ENCODE measurements at places on chromosomes 11 and 22. TPM values are rescaled to one million over a fixed set of nuclear protein-coding genes. Genes with fewer than 3 reads are reported as not detected.

GRCh38 chr11:134341805-134342571 lies 10.2 kb downstream of the GLB1L2 start:
- DNase-seq: peak; percentile 49

DNA sequence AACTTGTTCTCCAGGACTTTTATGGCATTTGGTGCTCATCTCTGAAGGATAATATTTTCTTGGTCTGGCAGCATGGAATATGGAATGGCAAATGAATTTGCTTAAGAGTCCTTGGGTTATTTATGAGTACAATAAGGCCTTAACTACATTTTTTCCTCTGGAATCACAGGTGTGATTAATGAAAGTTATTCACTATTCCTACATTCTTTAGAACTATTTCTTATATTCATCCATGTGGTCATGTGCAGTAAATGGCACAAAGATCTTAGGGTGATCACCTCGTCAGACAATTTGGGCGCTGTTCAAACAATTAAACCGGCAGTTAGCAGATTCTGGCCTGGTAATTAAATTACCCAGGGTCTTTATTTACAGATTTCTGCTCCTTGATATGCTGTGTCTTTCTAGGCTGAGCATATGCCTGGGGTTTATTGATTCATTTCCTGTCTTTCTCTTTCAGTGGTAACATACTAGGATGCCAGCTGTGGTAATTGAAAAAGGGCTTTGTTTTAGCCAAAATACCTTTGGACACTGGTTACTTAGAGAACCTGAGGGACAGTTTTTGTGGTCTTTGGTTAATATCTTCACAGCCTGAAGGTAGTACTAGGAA lies 31.6 kb downstream of the SIK2 start:
- no peak for DNase-seq

DNA sequence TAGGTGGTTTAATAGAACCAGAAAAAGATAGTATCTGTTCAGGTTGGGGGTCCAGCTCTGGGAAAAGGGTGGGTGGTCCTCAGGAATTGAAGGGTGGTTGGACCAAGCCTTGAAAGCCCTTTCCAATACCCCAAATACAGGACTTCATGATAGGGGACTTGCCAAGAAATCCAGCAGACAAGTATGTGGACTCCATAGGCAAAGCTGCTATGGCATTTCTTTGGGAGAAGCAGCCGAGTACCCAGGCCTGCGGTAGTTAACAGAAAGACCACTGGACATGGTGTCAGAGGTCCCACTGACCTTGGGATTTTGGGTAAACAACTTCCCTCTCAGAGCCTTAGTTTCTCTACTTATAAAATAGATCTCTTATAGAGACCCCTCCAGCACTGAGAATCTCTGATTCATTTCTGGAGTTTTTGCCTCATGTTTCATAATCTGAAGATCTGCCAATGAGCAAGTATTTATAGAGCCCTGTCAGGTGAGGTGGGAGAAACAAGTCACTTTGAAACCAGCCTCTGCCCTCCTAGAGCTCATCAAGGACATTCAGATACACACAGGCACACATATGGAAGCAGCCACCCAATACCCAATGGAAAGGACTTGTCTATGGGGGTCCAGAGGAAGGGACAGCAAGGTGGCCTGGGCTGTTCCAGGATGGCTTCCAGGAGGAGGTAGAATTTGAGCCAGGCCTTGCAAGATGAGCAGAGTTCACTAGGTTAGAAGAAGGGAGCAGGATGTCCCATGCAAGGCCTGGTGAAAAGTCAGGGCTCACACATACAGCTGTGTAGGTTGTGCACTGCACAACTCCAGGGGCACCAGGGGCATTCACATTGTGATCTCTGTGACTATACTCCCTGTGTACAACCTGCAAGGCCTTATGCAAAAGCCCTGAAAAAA lies 31.0 kb upstream of the ACCSL start:
- peak; percentile 67 for DNase-seq

- DNase-seq: no peak
Measured at GRCh38 chr22:30694640-30695350, at the start of gene OSBP2. OSBP2 (plus strand) TSS chr22:30694874; CDS start chr22:30694910, 36 bp downstream.

- DNase-seq: no peak
Measured at GRCh38 chr11:19832086-19832750, 119.6 kb downstream of the NAV2 start.

GRCh38 chr11:46437122-46437689 lies 45.6 kb upstream of the CHRM4 start:
- DNase-seq: no peak

GRCh38 chr22:32822179-32822877 lies 20.8 kb downstream of the TIMP3 start:
- no peak for DNase-seq

DNA sequence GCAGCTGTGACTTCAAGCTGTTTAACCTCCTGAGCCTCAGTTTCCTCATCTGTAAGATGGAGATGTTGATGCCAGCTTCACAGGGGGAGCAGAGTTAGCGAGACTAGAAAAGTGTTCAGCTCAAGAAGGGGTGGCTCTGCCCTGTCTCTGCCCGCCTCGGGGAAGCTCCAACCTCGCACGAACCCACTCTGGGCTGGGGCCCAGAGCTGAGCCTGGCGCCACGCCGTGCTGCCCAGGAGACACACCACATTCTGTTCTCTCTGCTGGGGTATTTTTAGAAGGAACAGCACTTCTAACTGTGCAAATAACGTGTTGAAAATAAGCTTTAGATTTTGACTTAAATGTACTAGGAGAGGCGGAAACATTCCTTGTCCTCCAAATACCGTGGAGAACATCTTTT lies 74.1 kb downstream of the PHF21B start:
- no peak for DNase-seq

- no peak for DNase-seq
Measured at GRCh38 chr11:61756452-61757212, 4.2 kb downstream of the MYRF start.

GRCh38 chr11:45518141-45518832 lies 147.1 kb downstream of the CHST1 start:
- no peak for DNase-seq

- DNase-seq: peak; percentile 76
Measured at GRCh38 chr22:22749167-22749758, 104.8 kb downstream of the GGTLC2 start.

DNA sequence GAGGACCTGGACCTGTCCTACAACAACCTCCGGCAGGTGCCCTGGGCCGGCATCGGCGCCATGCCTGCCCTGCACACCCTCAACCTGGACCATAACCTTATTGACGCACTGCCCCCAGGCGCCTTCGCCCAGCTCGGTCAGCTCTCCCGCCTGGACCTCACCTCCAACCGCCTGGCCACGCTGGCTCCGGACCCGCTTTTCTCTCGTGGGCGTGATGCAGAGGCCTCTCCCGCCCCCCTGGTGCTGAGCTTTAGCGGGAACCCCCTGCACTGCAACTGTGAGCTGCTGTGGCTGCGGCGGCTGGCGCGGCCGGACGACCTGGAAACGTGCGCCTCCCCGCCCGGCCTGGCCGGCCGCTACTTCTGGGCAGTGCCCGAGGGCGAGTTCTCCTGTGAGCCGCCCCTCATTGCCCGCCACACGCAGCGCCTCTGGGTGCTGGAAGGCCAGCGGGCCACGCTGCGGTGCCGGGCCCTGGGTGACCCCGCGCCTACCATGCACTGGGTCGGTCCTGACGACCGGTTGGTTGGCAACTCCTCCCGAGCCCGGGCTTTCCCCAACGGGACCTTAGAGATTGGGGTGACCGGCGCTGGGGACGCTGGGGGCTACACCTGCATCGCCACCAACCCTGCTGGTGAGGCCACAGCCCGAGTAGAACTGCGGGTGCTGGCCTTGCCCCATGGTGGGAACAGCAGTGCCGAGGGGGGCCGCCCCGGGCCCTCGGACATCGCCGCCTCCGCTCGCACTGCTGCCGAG lies 1.5 kb downstream of the LRFN4 start:
- no peak for DNase-seq

DNA sequence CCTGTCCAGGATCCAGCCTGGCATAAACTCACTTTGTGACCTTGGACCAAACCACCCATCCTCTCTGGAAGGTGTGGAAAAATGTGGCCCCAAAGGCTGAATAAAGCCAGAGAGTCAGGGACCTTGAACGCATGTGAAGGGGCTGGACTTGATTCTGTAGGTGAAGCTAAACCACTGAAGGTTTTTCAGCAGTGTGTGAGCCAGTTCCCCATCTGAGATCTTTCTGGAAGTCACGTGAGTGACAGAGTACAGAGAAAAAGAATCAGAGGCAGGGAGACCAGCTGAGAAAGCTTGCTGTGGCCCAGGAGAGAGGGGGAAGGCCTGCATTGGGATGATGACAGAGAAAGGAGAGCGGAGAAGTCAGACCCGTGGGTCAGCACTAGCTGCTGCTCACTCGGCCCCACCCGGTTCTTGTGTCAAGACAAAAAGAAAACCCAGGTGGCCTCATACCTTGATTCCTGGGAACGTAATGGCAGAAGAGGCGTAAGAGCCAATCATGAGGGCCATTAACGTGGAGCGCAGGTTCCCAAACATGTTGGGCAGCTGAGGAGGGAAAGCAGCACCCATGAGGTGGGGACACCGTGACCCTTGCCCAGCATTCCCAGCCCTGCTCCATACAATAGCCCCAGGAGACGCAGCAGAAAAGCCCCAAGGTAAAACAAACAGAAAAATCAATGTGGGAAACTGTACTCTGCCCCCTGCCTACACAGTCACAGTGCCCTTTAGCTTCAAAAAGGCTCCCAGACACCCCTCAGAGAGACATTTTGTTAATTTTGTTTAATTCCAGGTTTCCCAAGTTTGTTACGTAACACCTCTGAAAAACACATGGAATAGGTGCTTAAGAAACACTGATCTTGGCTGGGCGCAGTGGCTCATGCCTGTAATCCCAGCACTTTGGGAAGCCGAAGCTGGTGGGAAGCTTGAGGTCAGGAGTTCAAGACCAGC lies 17.9 kb downstream of the SLC43A1 start:
- no peak for DNase-seq

GRCh38 chr11:131235328-131236298 lies 134.8 kb upstream of the NTM start:
- peak; percentile 70 for DNase-seq

DNA sequence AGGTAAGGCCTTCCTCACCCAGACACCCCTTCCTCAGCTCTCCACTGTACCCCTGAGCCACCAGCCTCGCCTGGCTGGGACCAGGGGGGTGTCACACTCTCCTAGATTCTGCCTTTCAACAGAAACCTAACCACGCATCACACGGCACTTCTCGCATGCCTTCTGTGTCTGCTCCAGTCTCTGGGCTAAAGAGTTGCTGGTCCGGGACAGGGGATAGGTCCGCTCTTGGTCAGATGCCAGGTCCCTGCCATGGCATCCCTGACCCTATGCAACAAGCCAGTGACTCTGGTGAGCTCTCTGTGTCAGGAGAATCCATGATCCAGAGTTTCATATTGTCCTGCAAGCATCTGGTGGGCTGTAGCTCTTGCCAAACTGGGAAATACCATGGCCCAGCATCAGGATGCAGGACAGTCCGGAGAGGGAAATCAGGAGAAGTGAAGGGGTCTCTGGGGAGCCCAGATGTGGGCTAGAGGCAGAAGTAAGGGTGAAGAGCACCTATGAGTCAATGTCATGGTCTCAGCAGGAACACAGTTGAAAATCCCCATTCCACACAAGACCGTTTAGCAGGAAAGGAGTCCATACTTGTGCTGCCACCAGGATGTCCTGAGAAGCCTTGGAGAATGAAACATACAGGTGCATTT lies 14.1 kb downstream of the IGLL5 start:
- no peak for DNase-seq

GRCh38 chr22:27881421-27881820 lies 37.6 kb downstream of the PITPNB start:
- no peak for DNase-seq

DNA sequence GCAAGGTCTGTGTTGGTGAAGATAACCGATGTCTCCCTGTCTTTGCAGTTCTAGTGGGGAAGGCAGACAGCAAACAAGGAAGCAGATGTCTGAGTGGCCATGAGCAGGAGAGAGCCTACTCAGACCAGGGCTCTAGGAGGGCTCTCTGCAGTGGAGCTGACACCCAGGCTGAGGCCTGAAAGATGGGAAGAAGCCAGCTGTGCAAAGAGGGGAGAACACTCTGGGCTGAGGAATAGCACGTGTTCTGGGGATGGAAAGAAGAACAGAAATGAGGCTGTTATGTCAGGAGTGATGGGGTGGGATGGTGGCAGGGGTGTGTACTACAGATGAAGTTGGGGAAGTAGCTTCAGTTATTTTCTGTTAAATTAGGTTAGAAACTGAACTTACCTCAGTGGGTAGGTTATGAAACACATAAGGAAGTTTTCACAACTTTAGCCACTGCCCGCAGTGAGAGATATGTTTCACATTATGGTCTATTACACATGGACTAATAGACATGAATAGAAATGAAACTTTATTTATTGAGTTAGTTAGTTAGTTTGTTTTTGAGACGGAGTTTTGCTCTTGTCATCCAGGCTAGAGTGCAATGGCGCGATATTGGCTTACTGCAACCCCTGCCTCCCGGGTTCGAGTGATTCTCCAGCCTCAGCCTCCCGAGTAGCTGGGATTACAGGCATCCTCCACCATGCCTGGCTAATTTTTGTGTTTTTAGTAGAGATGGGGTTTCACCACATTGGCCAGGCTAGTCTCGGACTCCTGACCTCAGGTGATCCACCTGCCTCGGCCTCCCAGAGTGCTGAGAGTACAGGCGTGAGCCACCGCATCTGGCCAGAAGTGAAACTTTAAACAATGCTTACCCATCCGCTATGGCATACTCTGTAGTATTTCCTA lies 7.8 kb downstream of the DCPS start:
- DNase-seq: no peak

- no peak for DNase-seq
Measured at GRCh38 chr11:128686745-128687177, 7.1 kb upstream of the FLI1 start.

GRCh38 chr11:47234669-47235100 lies 13.9 kb downstream of the ACP2 start:
- DNase-seq: no peak

DNA sequence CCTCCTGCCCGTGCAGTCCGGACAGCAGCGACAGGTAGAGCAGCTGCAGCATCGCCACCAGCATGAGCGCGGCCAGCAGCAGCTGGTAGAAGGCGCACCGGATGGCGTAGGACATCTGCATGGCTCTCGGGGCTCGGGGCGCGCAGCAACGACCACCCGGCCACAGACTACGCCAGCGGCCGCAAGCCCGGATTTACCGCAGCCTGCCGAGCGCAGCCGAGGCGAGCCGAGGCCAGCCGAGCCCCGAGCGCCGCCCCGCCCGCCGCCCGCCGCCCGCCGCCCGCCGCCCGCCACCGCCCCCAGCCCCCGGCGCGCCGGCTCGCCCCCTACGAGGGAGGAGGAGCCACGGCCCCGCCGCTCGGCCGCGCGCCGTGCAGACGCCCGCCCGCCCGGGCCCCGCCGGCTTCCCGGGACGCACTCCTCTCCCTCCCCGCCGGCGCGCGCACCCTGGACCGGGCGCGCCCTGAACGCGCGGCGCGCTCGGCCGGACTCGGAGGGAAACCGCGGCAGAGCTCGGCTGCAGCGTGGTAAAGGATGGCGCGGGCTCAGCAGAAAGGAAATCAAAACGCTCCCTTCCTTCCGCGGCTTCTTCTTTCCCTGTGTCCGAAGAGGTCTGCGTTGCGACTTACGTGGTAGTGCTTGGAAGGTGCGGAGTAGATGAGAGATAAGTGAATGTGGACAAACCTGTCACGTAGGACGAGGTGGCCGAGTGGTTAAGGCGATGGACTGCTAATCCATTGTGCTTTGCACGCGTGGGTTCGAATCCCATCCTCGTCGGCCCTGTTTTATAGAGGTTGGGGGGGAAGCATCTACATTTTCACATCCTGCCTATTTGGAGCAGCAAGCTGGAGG lies at the start of gene B4GAT1:
B4GAT1 (minus strand) TSS at position 205 of the 852 bp plus-strand sequence; CDS start at position 121, 84 bp downstream.
- DNase-seq: no peak

OR52E8 gene
- not detected for total RNA-seq

TRPM5 gene
- not detected for total RNA-seq

CCND1 gene
- 112 TPM for total RNA-seq

NELL1 gene
- 0.49 TPM for total RNA-seq

USP28 gene
- total RNA-seq: 12.3 TPM

NCF4 gene
- 37.6 TPM for total RNA-seq

CRACR2B gene
- total RNA-seq: 4.9 TPM

DDI1 gene
- not detected for total RNA-seq

CCDC81 gene
- total RNA-seq: not detected

MMP8 gene
- total RNA-seq: not detected

Measured in vagina (tissue), 2 donors.